Natural killer cell treated with Interleukin-12 subunit alpha and Interleukin-12 subunit beta and Interleukin-15 and Interleukin-18, amount 100 ng/mL, for 72 hours (primary cell): ENCODE measurements at places on chromosomes 6 and 20.

- DNase-seq, result no peak
Observed at GRCh38 chr6:14354919-14355572, 237.5 kb downstream of the CD83 start.

DNA sequence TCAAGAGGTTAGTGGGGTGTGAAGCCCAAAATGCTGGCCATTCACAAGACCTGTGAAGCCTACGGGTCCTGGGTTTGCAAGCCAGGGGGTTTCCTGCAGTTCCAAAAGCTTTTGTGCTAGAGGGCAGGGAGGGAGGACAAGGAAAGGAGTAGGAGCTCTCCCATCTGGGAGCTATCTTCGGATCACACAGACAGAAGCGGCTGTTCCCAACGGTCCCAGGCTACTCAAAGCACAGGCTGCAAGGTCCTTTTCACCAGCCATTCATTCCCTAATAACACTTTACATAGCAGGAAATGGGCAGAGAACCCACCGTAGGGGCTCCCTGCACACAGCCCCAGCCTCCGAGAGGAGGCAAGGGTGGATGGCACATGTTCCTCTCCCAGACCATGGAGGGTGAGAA, 296.9 kb downstream of the FOXC1 start:
- no peak for DNase-seq

- no peak for DNase-seq
Observed at GRCh38 chr6:135871878-135872277, 20.4 kb downstream of the PDE7B start.

GRCh38 chr6:15361197-15361596, 115.3 kb downstream of the JARID2 start:
- no peak for DNase-seq

GRCh38 chr6:167129159-167129558, 6.3 kb downstream of the CCR6 start:
- no peak for DNase-seq

DNA sequence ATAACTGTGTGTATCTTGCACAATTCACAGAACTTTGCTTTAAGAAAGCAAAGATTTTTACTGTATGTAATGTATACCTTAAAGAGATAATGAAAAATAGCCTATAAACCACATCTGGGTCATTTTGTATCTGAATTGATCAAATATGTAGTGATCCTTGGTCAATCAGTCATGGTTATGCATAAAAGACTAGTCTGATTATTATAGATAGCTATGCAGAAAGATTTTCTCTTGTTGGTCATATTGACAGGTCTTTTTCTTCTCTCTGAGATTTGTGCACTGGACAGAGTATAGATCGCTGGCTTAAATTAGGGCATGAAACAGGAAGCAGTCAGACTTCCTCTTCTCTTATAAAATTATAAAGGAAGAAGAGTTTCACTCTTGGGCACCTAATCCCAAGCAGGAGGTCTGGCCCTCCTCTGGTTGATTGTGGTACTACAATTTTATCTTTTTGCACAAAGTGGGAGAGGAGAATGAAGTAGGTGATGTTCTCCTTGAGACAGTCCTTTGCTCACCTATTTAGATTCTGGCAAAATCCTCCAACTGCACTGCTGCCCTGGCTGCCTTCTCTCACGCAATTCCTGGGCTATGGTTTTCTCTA, 380.9 kb upstream of the RGS17 start:
- no peak for DNase-seq

DNA sequence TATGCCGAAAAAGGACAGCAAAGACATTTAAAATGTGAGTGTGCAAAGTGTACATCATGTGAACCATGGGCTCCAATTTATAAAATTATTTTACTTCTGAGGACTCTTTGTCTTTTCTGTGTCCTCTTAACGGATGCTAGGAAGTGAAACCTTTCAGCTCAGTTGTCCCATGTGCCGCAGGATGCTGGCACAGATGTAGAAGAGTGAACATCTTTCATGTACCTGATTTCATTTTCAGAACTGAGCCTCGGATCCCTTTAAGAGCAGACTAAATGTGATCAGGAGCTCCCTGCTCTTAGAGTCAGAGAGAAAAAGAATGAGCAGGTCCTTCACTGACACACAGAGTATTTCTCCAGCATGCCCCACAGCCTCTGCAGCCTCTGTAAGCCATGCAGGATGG, 27.6 kb upstream of the FUCA2 start:
- no peak for DNase-seq

DNA sequence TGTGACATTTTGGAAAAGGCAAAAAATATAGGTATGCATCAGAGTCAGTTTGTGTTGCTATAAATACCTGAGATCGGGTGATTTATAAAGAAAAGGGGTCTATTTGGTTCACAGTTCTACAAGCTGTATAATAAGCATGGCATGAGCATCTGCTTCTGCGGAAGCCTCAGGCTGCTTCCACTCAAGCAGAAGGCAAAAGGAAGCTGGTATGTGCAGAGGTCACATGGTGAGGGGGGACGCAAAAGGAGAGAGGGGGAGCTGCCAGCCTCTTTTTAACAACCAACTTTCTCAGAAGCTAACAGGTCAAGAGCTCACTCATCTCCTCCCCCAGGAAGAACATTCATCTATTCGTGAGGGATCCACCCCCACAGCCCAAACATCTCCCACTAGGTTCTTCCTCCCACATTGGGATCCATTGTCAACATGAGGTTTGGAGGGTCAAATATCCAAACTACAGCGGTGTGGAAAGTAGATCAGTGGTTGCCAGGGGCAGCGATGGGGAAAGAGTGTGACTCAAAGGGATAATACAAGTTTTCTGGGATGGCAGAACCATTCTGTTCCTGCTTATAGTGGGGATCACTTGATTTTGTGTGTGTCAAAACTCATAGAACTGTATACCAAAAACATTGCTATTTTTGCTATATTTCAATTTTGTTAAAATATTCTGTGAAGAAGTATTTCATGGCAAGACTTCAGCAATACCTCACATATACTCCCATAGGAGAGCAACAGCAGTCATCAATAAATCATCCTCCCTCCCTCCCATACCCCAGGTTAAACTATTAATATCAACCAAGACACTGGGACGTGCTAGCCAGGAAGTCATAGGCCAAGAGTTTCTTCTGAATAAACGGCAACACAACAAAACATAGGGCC, 9.9 kb upstream of the FAM50B start:
- no peak for DNase-seq
